NCI-H1092 treated with DMSO at 0.1 percent for 48 hours (cell line): ENCODE measurements at places on chromosomes 5 and 9.

DNA sequence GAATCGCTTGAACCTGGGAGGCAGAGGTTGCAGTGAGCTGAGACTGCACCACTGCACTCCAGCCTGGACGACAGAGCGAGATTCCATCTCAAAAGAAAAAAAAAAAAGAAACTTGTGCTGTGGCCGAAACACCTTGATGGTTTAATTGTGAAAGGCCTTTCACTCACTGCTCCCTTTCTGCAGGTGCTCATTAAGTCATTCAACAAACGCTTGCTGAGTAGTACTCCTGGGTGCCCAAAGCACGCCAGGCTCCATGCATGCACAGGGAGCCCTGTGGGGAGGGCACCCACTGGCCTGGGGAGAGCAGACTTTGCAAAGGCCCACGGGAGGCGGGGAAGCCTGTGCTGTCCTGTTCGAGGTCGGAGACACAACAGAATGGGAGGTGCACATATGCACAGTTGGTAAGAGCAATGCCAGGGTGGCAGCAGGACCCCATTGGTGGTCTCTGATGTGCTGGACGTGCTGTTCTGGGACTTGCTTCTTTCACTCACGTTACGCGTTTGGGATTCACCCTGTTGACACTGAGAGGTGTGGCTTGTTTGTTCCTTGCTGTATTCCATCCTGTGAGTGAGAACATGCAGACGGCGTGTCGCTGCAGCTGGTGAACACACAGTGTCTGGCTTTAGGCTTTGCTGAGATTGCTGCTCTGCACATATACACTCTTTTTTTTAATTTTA lies 3.0 kb upstream of the ENTPD2 start:
- peak; percentile 50 for DNase-seq

DNA sequence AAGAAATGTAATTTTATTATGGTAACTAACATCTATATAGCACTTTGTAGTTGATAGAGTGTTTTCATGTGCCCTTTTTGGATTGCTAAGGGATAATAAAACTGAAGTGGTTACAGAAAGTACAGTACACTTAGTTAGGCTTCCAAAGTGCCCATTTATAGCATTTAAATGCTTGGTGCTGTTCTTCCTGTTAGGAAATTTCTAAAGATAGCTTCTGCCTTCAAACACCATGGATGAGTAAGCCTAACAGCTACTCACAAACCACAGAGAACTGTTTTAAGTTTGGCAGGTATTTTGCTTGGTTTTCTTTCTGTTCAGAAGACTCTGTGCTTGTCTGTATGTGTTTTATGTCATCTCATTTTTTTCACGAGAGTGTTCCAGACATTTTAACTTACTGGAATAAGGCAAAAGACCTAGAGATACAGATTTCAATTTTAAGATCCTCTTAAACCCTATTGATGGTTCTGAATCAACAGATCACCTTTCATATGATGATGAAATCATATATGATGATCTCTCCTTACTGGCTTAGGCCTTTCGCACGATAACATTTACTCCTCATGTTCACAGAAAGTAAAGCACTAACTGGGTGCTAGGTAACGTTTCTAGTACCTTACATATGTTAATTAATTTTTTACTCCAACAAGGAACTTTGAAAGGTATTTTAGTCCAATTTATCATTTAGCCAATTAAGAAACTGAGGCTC lies 4.4 kb downstream of the RIMOC1 start:
- no peak for DNase-seq

- DNase-seq, result no peak
Measured at GRCh38 chr9:33125871-33126823, 41.0 kb downstream of the B4GALT1 start.

DNA sequence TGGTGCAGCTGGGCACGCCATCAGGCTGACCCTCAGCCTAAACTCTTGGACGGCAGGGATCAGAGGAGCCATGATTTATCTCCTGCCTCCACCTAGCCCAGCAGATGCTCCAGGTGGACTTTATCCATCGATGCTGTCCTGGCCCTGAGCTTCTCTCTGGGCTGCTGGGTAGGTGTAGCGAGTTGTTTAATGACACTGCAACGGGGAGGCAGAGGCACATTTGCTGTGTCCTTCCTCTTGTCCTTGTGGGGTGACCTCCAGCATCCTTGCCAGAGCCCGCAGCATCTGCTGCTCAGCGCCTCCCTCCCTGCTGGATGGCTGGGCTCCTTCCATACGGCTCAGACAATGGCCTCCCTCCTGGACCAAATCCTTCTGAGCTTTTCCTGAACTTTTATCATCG lies 103.1 kb upstream of the IRX4 start:
- no peak for DNase-seq

DNA sequence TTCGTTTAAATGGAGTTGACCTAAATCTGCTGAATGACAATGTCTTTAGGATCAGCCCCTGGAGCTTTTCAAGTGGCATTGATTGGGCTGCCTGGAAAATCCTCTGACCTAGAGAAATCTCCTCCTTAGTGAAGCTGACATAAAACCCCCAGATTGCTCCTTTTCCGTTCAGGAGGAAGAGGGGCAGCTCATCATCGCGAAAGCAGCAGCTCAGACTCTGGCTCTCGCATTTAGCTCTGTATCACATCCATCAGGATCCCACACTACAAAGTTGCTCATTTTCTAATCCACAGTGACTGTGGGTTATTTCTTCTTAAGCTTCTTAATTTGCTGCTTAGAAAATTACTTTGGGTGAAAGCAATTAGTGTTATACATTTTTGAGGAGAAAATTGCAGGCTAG lies 373.7 kb downstream of the ENC1 start:
- DNase-seq, result no peak

- DNase-seq, result peak; percentile 18
Measured at GRCh38 chr5:31186672-31187267, 6.7 kb upstream of the CDH6 start.

DNA sequence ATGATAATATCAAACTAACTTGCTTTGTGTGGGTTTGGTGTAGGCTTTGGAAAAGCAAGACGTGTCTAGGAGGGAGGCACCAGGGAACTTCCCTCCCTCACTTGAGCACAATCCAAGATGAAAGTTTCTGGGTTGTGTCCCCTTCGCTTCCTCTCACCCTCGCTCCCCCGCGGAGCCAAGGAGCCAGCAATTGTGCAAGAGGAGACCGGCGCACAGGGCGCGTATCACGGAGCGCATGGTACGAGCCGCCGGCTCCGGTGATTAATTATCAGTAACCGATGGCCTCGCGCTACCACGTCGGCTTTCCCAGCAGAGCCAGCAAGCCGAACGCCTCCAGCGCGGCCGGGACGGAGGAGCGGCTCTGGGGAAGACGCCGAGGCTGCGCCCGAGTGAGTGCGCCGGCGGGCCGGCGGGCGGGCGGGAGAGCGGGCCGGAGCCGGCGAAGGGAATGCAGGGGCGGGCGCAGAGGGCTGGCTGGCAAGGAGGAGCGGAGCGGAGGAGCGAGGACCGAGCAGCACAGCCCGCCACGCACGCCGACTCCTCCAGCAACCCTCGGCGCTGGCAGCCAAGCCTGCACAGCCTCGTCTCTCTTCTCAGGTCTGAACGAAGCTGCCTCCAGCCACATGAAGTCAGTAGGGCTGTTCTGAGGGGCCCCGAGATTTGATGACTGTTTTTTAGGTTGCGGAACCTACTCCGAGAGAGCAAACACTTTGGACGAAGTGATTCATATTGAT lies 143.6 kb downstream of the BNC2 start:
- DNase-seq, result peak; percentile 79

GRCh38 chr9:26264709-26265601 lies 586.7 kb upstream of the TUSC1 start:
- DNase-seq, result no peak
